Lung (tissue), 17 donors: ENCODE measurements at places on chromosomes 16 and 17.
A peak's percentile ranks its signal among the peaks of the same experiment; 100 is the strongest.

GRCh38 chr16:12206098-12206748 lies 229.7 kb downstream of the SNX29 start:
- DNase-seq, result no peak

- peak; percentile 89 for DNase-seq
Observed at GRCh38 chr17:29369831-29370735, 20.1 kb upstream of the TAOK1 start.

- peak; percentile 71 for DNase-seq
Observed at GRCh38 chr17:80783486-80783885, 208.2 kb upstream of the CHMP6 start.

GRCh38 chr16:79437764-79438751 lies 162.5 kb downstream of the MAF start:
- peak; percentile 29 for DNase-seq

- DNase-seq, result no peak
Observed at GRCh38 chr16:1766701-1767100, 4.6 kb downstream of the NME3 start.

GRCh38 chr16:85567935-85568334 lies 45.2 kb upstream of the GSE1 start:
- DNase-seq, result no peak
